ENCODE measurements at places on chromosomes 16 and 17.

GRCh38 chr17:71472809-71473789 lies 647.7 kb upstream of the SOX9 start:
- no peak for DNase-seq

- no peak for DNase-seq
Measured at GRCh38 chr17:61129267-61130254, 270.1 kb upstream of the TBX2 start.

GRCh38 chr17:3965118-3965800 lies 1.0 kb upstream of the ATP2A3 start:
- DNase-seq: peak; percentile 66

GRCh38 chr16:17744921-17745572 lies 274.3 kb upstream of the XYLT1 start:
- no peak for DNase-seq

DNA sequence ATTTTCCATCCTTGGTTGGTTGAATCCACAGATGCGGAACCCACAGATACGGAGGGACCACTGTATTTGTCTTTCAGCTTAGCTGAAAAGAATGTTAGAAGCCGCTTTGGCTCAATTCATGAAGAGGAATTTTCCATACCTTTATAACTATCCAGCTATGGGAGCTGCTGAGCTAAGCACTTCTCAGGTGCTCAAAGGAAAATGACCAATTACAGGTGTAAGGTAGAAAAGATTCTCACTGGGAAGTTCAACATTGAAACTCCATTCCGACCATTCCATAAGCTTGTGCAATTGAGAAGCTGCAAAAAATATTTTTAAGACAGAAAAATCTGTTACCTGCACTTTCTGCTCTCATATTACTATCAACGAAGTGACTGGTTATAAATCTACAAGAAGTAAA lies 2.7 kb downstream of the AHSP start:
- DNase-seq: no peak

- DNase-seq: no peak
Measured at GRCh38 chr16:75996491-75996890, 270.2 kb upstream of the CPHXL start.

- DNase-seq: no peak
Measured at GRCh38 chr17:57868007-57868909, 18.4 kb upstream of the MRPS23 start.

- DNase-seq: no peak
Measured at GRCh38 chr17:73138541-73139138, 26.2 kb upstream of the SSTR2 start.

DNA sequence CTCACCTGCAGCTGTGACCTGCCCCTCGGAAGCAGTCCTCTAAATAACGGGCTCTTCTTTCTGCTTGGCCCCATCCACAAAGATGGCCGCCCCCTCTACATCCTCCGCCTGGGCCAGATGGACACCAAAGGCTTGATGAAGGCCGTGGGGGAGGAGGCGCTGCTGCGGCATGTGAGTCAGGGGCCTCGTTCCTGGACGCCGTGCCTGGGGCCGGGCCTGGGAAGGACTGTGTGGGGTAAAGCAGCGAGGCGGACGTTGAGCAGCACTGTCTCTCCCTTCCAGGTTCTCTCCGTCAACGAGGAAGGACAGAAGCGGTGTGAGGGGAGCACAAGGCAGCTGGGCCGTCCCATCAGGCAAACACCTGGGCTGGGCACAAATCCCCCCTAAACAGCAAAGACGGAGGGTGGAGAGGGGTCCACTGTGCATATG lies 33.1 kb downstream of the NAGPA start:
- no peak for DNase-seq

- no peak for DNase-seq
Measured at GRCh38 chr16:4103745-4104144, 12.5 kb downstream of the ADCY9 start.

DNA sequence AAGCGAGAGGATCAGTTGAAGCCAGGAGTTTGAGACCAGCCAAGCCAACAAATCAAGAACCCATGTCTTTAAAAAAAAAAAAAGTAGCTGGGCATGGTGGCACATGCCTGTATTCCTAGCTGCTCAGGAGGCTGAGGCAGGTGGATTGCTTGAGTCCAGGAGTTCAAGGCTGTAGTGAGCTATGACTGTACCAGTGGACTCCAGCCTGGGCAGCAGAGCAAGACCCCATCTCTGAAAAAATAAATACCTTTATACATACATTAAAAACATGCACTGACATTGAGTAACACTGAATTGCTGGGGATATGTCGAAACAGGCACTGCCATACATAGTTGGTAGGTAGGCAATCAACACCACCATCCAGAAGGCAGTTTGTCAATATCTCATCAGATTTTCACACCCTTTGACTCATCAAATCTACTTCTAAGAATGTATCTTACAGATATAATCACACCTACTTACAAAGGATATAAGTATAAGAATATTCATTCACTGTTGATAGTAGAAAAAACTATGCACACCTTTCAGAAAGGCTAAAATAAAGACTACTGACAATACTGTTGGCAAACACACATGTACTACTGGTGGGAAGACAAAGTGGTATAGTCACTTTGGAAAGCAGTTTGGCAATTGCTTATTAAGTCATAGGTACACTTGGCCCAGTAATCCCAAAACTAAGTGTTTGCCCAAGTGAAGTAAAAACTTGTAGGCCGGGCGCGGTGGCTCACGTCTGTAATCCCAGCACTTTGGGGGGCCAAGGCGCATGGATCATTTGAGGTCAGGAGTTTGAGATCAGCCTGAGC lies 6.4 kb upstream of the CEP20 start:
- no peak for DNase-seq

- no peak for DNase-seq
Measured at GRCh38 chr17:74037320-74037719, 166.2 kb upstream of the RPL38 start.

DNA sequence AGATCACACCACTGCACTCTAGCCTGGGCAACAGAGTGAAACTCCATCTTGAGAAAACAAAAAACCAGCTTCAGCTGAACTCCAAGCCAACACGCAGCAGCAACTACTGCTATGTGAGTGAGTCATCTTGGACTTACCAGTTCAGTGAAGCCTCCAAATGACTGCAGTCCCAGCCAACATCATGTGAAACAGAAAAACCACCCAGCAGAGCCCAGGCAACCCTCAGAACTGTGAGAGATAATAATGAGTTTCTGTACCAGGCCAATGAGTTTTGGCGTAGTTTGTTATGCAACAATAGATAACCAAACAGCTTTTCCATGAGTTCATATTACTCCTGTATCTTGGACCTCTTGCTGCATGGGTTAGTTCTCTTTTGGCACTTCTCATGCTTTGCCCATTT lies 23.3 kb downstream of the PHF12 start:
- no peak for DNase-seq

DNA sequence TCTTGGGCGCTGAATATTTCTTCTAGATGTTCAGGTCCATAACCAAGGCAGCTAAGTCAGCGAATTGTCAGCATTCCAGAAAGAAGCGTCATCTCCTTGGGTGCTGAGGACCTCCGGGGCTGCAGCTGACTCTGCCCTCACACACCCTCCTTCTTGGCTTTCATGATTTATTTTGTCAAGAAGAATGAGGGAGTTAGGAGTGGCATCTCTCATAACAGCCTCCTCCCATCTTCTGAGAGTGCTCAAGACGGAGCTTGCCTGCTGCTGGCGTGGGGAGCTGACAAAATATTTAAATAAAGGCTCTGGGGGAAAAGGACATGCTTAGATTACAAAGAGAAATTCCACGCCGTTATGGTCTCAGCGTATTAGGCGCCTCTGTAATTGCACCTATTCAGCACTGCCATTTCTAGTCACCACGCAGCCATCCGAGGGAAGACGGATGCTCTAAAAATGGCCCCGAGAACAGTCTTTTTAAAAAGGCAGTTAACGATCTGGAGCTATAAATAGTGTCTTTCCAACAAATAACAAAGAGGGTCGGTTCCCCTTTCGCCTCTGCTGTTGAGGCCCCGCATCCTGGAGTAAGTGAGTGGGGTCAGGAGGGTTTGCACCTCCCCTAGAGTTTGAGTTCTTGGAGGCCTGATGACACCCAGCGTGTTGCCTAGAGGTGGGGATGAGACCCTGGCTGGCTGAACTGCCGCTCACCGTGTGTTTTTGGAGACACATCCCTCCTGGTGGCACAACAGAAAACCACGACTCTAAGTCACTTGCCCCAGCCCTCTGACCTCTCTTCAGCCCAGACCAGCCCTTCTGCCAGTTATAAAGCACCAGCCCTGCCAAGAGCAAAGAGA lies 187.0 kb downstream of the CCDC182 start:
- DNase-seq: no peak

DNA sequence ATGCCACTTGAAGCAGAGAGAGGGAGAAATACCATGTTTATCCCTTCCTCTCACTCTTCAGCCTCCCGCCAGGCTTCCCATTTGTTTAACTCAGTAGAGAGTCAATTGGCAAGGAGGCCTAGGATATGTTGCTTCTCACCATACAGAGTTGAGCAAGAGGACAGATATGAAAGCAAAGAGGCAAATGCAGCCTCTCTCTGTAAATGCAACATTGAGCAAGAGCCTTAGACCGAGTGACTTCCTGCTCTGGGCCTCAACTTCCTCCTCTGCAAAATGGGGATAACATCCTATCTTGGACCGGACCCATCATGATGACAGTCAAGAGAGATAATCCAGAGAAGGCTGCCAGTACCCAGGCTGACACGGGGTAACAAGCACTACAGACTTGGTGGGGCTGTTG lies 36.8 kb downstream of the SOCS1 start:
- no peak for DNase-seq

- DNase-seq: no peak
Measured at GRCh38 chr16:75263291-75263962, 12.0 kb upstream of the BCAR1 start.

DNA sequence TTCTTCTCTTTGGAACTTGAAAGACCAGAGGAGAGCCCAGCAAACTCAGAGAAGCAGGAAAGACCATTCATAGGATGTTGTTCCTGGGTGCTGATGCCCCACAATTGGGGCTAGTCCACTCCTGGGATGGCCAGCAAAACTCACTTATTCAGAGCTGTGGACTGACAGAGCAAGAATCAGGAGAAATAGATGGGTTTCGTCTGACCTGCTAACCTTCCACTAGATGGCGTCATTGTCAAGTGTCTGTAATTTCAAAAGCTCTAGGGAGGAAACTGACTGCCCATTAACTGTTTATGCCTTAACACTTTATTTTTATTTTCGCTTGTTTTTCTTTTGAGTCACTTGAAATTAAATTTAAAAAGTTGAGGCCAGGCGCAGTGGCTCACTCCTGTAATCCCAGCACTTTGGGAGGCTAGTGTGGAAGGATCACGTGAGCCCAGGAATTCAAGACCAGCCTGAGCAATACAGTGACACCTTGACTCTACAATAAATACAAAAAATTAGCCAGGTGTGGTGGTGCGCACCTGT lies 28.7 kb upstream of the MILR1 start:
- no peak for DNase-seq

DNA sequence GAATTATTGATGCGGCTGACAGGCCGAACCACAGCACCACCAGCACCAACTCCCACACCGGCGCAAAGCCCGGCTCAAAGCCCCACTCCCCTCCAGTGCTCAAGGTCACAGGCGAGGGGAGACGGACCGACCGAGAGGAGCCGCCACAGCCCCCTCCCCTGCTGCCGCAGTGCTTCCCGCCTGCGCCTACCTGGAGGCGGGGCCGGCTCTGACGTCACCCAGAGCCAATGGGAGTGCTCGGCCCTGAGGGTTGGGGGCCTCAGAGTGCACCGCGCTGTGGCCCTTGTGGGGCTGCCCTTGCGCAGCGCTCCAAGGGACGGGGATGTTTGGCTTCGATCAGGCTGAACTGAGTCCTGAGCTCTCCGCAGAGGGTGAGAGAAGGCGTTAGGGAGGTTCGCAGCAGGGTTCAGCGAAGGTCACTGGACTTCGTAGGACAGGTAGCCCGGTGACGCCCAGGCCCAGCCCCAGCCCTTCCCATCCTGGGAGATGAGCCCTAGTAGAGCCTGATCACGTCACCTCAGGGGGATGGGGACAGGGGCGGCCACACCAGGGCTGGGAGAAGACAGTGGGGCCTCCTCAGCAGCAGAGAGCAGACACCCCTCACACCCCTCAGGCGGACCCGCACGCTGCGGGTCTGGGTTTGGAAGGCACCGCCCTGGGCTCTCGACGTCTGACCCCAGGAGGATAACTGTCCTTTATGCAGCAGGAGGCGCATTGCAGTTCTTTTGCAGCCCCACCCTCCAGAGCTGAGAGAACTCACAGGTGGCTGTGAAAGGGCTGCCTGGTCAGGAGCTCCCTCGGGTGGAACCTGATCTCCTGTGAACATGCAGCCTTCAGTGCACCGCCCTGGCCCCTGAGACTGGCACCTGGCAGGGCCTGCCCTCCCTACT lies 1.5 kb downstream of the NDRG4 start:
- peak; percentile 31 for DNase-seq

- no peak for DNase-seq
Measured at GRCh38 chr17:42333053-42333452, 44.8 kb downstream of the STAT5A start.

GRCh38 chr16:68072038-68072695 lies 13.0 kb upstream of the NFATC3 start:
- DNase-seq: no peak

Data from stimulated activated CD4-positive, alpha-beta T cell treated with anti-CD3 and anti-CD28 coated beads, Interleukin-15, amount 100 ng/mL, for 48 hours (primary cell).